ENCODE measurements at places on chromosomes 5 and 9.
A peak's percentile ranks its signal among the peaks of the same experiment; 100 is the strongest.

DNA sequence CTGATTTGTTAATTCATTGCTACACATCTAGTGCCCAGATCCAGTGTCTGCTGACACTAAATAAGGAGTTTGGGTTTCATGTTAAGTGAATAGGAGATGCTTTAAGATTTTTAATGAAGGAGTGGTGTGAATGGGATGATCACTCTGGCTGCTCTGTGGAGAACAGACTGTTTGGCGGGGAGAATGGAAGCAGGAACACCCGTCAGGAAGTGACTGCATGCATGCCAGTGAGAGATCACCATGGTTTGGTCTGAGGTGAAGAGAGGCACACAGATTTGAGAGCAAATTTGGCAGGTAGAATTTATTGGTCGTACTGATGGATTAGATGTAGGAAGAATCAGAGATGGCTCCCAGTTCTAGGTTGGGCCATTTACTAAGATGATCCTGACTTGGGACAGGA, 19.8 kb downstream of the ATP6V0E1 start:
- DNase-seq: no peak

DNA sequence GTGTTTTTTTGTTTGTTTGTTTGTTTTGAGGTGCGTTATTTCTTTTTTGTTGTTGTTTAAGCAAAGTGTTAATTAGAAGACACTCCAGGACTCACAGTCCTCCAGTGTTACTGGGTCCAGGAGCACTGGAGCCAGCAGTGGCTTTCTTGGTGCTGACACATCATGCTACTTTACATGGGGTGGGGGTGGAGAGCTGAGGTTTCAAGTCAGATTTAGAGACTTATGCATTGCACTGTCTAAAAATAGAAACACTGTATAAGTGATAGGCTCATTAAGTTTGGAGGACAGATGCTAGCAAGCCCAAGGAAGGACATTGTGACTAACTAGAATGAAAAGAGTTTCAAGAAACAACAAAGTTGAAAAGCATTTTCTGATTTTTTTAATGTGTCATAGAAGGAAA, 2209.2 kb downstream of the MAT2B start:
- no peak for DNase-seq

- no peak for DNase-seq
Observed at GRCh38 chr5:78747705-78748359, 99.3 kb upstream of the LHFPL2 start.

GRCh38 chr5:132421462-132421861, 52.0 kb downstream of the SLC22A5 start:
- DNase-seq: no peak

GRCh38 chr9:34690983-34691935, at the start of gene CCL19:
Gene CCL19 (minus strand): TSS chr9:34691276. CDS start chr9:34691139, 137 bp downstream.
- DNase-seq: no peak

- no peak for DNase-seq
Observed at GRCh38 chr9:78756813-78757510, 460.0 kb downstream of the PSAT1 start.

GRCh38 chr5:167814040-167814439, 477.4 kb upstream of the WWC1 start:
- DNase-seq: no peak

DNA sequence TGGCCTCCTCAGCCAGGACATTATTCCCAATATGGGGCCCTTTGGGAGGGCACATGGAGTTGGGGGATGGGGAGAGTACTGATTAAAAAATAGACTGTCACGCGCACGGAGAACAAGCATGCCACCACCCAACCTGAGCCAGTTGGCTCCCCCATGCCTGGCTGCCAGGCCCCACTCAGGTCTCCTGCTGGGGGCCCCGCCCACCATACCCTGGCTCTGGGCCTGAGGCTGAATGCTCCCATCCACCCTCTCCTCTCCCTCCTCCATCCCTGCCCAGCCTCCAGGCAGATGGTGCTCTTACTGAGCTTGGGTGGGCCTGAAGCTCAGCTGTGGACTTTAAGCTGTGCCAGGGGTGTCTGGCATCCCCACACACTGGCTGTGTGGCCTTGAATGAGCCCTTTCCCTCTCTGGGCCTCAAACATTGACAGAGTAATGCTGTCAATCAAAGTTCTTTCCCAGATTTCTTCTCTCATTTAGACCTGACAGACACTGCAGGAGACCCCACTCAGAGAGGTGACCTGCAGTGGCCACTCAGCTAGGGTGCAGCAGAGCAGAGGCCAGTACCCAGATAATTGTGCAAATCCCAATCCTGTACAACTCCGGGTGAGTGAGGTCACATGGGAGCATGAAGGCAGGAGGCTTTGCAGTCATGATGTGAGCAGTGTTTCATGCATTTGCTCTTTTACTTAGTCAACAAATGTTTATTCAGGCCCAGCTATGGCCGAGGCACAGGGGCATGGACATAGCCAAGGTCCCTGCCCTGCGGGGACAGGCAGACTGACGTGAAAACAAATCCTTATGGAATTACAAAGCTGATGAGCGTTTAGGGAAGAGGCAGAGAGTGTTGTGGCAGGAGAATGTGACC, 9.8 kb upstream of the SYNPO start:
- DNase-seq: no peak

DNA sequence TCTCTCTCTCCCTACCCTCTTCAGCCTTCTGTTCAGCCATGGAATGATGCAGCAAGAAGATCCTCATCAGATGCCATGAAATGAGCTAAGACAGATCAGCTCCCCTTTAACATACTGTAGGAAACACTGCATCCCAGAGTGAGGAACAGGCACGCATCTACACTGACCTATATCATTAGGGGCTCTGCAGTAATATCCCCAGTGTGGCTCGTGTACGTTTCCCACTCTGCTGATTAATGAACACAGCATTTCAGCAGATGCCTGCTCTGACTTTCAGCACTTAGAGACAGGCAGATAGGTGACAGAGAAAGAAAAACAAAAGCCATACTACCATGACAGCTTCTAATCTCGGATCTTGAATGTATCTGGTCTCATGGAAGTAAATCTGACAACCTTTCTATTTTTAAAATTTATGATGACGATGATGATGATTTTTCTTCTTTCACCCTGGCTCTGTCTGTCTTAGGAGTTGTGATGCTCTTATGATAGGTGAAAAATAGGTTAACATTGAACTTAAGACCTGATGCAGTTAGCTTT, 750.3 kb downstream of the CDH12 start:
- no peak for DNase-seq

DNA sequence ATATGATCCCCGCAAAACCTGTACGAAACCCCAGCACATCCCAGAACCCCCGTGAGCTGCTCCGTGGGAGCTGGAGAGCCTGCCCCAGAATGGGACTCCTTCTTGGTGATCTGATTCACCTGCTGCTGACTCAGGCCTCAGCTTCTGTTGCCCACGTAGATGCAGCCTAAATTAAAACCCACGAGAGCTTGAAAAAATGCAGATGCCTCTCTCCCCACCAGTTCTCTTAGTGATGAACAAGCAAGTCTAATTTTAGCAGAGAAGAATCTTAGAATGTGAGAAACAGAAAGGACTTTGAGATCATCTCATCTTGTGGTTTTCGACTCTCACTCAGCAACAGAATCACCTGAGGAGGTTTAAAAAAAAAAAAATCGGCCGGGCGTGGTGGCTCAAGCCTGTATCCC, 57.6 kb downstream of the TMOD1 start:
- no peak for DNase-seq

DNA sequence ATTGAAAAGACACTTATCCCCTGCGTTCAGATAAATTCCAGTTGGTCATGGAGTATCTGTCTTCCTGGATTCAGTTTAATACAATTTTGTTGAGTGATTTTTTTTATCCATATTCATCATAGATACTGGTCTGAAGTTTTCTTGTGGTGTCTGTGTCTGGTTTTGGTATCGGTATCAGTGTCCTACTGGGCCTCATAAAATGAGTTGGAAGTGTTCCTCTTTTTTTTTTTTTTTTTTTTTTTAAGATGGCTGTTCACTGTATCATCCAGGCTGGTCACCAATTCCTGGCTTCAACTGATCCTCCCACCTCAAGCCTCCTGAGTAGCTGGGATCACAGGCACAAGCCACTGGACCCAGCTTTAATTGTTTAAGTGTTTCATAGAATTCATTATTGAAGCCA, 2.9 kb upstream of the CAMSAP1 start:
- DNase-seq: no peak

GRCh38 chr9:78806492-78807160, 509.7 kb downstream of the PSAT1 start:
- DNase-seq: no peak

GRCh38 chr9:133701981-133702797, 36.0 kb downstream of the SARDH start:
- DNase-seq: peak; percentile 42

- no peak for DNase-seq
Observed at GRCh38 chr5:150159741-150160179, 4.1 kb upstream of the PDGFRB start.

DNA sequence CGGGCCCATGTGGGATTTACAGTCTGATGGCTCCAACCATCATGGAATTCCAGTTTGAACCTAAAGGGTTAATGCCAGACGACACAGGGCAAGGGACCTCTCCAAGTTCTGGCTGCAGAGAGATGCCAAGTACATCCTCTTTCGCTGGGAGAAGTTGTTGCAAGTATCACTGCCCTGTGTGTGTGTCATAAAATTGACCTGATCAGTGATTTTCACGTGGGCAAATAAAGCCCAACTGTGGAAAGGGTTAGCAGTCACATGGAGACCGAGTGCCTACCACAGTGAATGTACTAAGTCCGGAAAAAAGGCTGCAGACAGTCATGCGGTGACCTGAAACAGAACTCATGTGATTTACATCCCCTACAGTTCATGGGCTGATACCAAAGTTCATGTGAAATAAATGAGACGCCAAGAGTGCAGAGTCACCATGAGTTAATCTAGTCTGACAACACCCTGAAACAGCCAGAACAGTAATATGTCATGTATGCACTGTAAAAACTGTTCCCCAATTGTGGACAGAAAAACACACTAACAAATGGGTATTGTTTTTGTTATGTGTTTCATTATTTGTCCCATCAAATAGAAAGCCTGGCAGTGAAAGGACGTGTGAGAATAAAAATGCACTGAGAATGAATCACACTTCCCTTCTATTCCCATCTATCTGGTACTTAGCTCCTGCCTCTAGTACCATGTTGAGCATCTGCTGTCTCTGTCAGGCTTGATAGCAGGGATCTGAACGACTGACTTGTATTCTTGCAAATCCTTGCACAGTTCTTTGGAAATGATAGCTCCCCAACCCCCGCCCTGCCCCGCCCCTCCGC, 115.7 kb downstream of the SUSD1 start:
- DNase-seq: no peak

GRCh38 chr5:107826311-107827000, 155.7 kb upstream of the EFNA5 start:
- no peak for DNase-seq

- peak; percentile 49 for DNase-seq
Observed at GRCh38 chr9:27888661-27889295, 315.5 kb upstream of the C9orf72 start.

GRCh38 chr5:23001120-23001519, 148.0 kb upstream of the CDH12 start:
- DNase-seq: no peak

DNA sequence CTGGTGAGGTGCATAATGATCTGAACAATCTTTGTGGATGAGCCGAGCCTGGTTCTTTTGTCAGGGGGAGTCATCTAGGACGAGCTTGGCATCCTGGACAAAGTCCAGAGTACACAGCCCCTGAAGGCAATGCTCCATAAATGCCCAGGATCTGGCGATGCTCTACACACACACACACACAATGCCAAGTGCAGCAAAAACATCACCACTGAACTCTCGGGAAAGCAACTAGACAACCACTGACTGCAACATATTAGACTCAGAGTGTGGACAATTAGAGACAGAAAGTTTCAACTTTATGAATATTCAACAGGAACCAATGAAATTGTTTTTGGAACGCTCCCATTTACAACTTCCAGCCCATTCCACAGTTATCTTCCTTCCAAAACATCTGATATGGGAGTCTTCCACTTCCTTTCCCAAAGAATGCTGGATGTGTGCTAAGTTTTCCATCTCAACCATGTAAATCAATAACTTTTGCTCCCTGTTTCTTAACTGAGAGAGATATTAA, 227.6 kb upstream of the ANKRD55 start:
- no peak for DNase-seq

DNA sequence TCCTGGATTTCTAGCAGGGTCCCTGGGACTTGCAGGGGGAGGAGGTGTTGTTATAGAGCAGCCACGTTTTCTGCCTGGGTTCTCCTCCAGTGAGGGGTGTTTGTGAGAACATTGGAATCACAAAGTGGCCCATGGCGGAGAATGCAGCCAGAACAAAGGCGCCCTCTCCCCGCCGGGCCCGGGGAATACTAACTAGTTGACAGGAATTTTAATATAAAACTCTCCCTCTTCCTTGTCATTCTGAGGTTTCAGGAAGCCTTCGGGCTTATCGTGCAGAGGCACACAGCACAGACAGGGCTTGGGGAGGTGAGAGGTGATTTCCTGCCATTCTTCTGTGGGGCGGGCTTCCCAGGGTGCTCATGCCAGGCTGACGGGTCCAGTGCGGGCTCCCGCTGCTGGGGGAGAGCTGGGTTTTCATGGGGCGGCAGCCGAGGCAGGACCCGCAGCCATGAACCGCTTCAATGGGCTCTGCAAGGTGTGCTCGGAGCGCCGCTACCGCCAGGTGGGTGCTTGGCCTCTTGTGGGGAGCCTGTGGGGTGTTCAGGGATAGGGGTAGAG, 37.7 kb downstream of the RGS3 start:
- no peak for DNase-seq

GRCh38 chr9:7328453-7328852, 471.1 kb downstream of the DMAC1 start:
- DNase-seq: no peak

GRCh38 chr5:74839229-74839628, 27.0 kb downstream of the FAM169A start:
- DNase-seq: no peak

DNA sequence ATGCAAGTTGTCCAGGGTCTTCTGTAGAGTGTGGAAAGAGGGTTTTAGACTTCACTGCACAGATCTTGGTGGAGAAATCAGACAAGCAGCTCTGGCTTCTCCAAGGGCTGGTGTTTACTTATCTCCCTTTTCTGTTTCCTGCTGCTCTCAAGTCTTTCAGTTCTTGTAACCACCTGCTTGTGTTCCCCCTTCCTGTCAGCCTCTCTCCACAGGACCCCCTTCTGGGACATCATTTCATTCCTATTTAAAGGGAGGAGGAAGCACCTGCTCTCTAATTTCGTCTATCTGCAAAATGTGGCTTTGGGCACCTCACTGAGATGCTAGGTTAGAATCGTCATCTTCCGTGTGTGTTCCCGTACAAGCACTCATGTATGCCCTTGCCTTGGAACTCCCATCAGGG, 636.2 kb downstream of the MTRR start:
- DNase-seq: no peak

DNA sequence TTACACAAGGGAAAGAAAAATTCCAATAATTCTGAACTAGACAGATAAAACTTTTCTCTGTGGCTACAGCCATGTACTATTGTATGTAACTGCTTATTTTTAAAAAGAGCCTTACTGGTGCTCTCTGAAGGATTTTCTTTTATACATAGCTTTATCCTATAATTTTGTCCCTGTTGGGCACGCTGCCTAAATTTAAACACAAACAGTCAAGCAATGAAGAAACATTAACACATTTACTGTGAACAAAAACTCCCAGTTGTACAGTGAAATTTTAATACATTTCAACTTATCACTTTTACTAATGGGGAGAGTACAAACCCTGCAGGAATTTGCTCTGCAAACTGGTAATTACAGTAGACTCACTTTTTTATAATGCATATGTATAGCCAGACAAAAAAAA, 273.3 kb downstream of the BNC2 start:
- no peak for DNase-seq

GRCh38 chr9:117535973-117536372, 121.1 kb upstream of the ASTN2 start:
- no peak for DNase-seq
